ENCODE measurements at places on chromosomes 12 and 14. TPM values are rescaled to one million over a fixed set of nuclear protein-coding genes. Genes with fewer than 3 reads are reported as not detected.

The SIX4 gene
- 11.9 TPM for total RNA-seq

The EGLN3 gene
- total RNA-seq: 37.1 TPM

The TDP1 gene
- 26.2 TPM for total RNA-seq

The CMA1 gene
- not detected for total RNA-seq

The SMOC1 gene
- total RNA-seq: 3.9 TPM

The HOXC12 gene
- not detected for total RNA-seq

The KRT73 gene
- not detected for total RNA-seq
